ENCODE measurements at places on chromosomes 4 and X.
A peak's percentile ranks its signal among the peaks of the same experiment; 100 is the strongest.

GRCh38 chrX:44178274-44179053 is 165.0 kb downstream of the EFHC2 start:
- DNase-seq = no peak

- DNase-seq = no peak
Observed at GRCh38 chrX:87236830-87237440, 280.7 kb upstream of the KLHL4 start.

DNA sequence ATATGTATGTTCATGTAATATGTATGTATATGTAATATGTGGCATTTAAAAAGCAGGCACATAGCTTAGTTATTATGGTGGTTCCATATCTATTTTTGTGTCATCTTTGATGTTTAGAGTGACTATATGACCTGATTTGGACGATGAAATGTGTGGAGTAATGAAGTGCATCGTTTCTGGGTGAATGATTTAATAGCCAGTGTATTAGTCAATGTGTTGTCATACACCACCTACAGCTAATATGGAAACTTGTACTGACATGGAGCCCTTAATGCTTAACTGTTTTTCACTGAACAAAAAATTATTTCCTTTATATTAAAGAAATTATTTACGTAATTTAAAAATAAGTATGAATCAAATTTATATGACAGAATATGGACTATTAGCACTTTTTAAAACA is 292.3 kb upstream of the FSTL5 start:
- no peak for DNase-seq

DNA sequence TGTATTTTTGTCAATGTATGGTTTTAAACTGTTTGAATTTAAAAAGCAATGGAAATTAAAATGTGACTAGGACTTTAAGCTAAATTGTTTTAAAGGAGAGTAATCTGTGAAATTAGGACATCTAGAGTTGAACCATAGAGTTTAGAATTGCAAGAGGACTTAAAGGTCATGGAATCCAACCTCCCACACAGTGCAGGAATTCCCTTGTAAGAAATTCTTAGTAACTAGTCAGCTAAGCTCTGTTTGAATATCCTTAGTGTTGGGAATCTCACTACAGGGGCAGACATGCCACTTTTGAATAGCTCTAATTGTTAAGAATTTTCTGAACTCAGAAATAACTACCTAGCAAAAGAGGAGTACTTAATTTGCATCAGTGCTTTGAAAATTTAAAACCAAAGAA is 292.9 kb downstream of the IL1RAPL1 start:
- peak; percentile 2 for DNase-seq

GRCh38 chr4:185587030-185587426 is 51.7 kb upstream of the PDLIM3 start:
- no peak for DNase-seq

DNA sequence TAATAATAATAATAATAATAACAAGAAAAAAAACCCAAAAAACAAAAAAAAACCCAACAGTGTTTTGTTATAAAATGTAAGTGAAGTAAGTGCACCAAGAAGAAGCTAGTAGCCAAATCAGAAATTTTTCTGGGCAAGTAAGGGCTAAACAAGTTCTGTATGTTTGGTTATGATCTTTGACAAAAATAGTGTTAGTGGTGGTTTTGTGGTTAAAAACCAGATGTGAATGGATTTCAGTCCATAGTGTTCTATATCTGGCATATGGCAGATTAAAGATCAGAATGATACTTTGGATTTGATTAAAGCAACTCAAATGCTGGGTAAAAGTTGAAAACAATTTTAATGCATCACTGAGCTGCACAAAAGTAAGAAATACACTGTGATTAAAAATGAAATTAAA is 116.5 kb upstream of the NDST4 start:
- no peak for DNase-seq

DNA sequence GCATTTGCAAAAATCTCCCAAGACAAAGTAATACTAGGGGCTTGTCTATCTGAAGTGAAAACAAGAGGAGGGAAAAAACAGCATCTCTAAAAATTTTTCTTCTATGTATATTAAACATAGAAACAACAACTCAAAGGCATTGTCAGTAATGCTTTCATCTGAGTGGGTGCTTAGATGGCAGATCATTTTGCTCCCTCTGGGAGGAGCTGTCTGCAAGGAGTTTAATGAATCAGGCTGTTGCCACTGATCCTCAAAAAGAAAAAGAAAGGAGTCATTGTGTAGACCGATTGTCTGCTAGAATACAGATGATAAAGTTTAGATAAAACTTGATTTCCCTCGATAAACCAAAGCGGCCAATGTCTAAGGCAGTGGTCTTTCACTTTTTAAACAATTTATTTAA is 49.7 kb upstream of the KLHL8 start:
- DNase-seq = peak; percentile 65

GRCh38 chr4:22238742-22239141 is 277.1 kb downstream of the ADGRA3 start:
- DNase-seq = peak; percentile 77

DNA sequence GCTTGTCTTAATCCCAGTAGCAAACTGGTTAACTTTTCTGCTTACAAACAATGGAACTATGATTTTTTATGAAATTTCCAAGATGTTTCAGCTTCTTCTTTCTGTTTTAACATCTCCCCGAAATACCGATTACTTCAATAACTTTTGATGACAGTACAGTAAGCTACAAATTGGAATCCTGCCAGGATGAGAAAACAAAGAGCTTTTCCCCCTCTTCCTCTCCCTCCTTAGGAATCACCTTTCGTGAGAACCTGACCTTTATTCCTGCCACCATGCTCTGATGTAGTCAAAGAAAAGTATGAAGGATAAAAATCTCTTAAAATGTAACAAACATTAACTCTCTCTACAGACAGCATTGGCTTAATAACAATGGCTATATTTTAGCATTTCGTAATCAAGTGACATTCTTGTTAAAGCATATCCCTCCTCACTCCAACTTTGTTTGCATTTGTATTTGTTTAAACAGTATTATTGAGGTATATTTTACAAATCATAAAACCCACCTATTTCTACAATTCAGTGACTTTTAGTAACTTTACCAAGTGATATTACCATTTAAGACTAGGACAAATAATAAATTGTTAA is 148.7 kb upstream of the NAP1L5 start:
- DNase-seq = no peak

GRCh38 chrX:109707720-109708119 is 25.3 kb downstream of the ACSL4 start:
- no peak for DNase-seq

- no peak for DNase-seq
Observed at GRCh38 chr4:159655547-159655946, 552.7 kb downstream of the RAPGEF2 start.

GRCh38 chr4:149370785-149371420 is 444.7 kb downstream of the IQCM start:
- peak; percentile 91 for DNase-seq

GRCh38 chr4:6938647-6939271 is 29.1 kb downstream of the TBC1D14 start:
- DNase-seq = no peak

GRCh38 chr4:165096776-165097175 is 15.9 kb downstream of the TMEM192 start:
- peak; percentile 56 for DNase-seq

- DNase-seq = no peak
Observed at GRCh38 chr4:15147714-15148113, 145.4 kb downstream of the CPEB2 start.

- DNase-seq = peak; percentile 11
Observed at GRCh38 chrX:71170660-71171059, 26.0 kb downstream of the NLGN3 start.

DNA sequence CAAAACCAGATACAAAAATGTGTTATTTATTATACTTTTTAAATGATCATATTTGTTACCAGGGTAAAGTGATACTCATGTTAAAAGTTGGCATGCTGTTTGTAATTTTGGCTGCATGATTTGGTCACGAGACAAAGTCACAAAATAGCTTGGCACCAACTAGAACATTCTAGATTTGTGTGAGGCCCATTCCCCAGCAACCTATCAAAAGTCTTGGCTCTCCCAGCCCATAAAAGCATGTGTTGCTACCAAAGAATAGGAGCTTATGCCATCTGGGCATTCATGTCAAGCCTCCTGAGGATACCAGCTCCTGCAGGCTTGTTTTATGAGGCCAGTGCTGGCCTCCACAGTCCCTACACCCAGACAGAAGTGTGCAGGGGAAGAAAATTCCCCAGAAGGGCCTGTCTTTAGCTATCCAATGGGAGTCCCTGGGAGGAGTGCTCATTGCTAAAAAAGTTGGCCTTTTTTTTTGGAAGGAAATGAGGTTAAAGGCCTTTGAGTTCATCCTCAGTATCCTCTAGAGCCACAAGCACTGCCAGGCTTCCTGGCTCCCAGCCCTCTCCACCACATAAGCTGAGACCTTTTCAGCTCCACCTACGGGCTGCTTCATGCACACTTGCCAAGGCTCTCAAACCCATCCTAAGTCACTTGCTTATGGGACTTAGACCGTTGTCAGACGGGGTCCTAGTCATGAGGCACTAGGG is 211.9 kb upstream of the EOLA2 start:
- no peak for DNase-seq

GRCh38 chrX:71292669-71293365 is 8.7 kb upstream of the ITGB1BP2 start:
- no peak for DNase-seq

GRCh38 chrX:104284507-104284906 is 29.8 kb upstream of the ESX1 start:
- no peak for DNase-seq

DNA sequence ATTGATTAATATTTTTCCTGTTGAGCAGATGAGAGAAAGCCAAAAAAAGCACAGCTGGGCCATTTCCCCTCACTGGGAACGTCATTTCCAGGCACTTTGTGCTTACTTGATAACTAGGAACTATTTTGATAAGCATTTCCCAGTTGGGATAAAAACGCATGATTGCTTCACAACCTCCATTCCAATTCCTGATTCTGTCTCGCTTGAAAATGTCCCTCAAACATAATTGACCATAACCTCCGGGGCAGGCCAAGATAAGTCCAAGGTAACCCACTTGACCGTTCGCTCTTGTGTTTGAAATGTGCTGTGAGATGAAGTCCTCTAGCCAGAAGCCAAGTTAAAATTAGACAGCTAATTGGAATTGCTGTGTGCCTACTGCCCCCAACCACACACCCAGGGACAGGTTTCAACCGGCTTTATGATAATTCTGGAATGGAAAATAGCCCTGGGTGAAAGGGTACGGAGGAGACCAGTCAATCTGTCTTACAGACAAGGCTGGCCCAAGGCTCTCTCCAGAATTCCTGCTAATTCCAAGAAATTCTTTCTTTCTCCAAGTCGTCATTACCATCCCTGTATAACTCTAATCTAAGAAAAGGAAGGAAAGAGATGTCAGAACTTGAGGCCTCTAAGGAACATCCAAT is 137.1 kb downstream of the MID1 start:
- DNase-seq = no peak

DNA sequence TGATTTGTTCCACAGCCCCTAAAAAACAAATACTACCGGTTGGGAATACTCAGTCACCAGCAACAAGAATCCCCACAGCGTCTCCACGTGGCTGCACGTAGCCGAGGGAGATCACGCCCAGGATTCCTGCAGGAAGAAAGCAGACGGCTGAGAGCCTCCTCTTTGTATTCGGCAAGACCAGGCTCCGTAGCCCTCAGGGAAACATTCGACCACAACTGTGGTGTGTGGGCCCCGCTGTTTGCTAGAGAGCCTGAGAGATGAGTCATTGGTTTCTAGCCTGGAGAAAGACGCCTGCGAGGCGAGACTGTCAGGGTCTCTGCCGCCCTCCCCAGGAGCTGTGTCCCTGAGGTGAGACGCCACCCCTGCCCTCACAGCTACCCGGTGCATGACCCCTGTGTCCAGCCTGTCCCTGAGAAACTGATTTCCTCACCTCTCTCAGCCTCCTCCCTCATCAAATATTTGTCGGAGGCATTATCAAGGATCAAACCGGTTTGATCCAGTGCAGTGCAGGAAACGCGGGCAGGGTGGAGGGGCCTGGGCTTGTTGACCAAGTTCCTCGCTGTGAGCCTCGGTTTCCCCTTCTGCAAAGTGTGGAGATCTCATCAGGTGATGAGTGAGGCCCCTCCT is 4.7 kb upstream of the S100P start:
- DNase-seq = peak; percentile 72

GRCh38 chrX:72621163-72621562 is 48.5 kb upstream of the HDAC8 start:
- DNase-seq = no peak

DNA sequence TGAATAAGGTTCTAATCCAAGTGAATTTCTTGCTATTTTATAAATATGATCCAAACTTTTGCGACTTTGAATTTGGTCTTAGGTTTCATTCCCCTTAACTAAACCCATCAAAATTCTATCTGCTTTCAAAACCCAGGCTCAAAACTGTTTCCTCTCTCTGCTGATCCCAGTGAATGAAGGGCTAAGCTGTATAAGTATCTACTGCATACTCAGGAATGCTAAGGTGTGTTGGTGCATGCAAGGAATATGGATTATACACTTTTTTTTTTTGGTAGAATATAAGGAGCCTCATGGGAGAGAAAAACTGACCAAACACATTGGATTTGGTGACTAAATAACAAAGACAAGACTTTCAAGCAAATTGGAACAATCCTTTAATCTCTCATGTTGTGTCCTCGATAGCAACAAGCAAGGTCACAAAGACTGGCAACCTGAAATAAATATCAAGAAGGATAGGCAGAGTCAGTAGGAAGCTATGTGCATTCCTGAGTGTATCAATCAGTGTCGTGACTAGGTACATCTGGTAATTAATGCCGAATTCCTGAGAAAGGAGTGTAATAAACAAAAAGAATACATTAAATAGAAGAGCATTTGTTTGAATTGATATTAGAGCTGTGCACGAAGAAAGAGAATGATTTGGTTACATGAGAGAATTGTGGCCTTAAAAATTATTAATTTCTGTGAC is 74.3 kb upstream of the KCTD8 start:
- no peak for DNase-seq

DNA sequence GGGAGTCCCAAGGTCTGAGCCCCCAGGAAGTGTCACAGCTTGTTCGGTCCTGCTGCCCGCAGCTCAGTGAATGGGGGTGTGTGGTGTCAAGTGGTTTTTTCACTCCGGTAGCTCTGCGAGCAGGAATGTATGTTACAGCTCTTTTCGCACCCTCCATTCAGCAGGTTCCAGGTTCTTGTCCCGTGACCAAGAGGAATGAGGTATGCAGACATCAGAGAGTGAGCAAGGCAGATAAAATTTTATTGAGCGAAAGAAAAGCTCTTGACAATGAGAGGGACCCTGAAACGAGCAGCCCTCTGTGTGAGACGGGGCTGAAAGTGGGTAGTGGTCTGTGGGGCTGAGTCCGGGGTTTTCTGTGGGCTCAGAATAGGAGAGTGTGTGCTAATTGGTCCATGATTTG is 31.5 kb downstream of the UCHL1 start:
- peak; percentile 27 for DNase-seq

DNA sequence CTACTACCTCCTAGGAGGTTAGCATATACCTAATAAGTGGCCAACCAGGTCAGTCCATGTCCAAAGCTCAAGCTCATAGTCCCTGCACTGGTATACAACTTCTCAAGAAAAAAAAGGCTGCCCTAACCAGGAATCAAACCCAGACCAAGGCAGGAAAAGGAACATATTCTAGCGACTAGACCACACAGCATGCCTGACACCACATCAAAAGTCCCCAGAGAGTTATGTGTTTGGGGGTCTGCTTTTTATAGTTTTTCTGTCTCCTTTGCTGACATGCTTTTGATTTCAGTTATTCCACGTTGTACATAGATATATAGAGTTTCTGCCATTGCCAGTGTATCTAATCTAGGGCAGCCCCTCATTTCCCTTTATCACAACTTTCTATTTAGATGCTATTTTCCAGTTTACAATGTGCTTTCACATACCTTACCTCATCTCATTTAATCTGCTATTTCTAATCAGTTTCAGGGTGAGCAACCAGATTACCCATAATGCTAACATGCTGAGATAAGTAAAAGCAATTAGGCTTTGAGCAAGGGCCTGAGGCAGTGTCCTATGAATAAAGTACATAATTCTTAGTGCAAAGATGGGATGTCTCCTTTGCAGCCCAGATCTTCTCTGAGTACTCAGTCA is 17.8 kb downstream of the ARHGEF6 start:
- no peak for DNase-seq
